ENCODE measurements at places on chromosomes 1 and 21. TPM values are rescaled to one million over a fixed set of nuclear protein-coding genes. Genes with fewer than 3 reads are reported as not detected.
A peak's percentile ranks its signal among the peaks of the same experiment; 100 is the strongest.

GRCh38 chr21:32608851-32609250 lies 3.3 kb downstream of the CFAP298 start:
- no peak for DNase-seq

GRCh38 chr21:45091550-45092322 lies 17.4 kb downstream of the ADARB1 start:
- DNase-seq: no peak

DNA sequence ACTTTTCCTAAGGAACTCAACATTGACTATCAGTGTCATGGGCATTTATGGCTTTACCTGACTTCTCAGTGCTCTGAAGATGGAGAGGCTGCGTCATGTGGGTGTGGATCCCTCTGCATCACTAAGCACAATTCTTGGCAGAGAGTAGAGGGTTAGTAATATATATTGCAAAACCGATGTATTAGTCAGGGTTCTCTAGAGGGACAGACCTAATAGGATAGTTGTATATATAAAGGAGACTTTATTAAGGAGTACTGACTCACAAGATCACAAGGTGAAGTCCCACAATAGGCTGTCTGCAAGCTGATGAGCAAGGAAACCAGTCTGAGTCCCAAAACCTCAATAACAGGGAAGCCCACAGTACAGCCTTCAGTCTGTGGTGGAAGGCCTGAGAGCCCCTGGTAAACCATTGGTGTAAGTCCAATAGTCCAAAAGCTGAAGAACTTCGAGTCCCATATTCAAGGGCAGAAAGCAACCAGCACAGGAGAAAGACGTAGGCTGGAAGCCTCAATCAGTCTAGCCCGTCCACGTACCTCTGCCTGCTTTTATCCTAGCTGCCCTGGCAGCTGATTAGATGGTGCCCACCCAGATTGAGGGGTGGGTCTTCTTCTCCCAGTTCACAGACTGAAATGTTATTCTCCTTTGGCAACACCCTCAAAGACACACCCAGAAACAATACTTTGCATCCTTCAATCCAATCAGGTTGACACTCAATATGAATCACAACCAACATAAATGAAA lies 159.7 kb upstream of the NRIP1 start:
- DNase-seq: no peak

- DNase-seq: no peak
Observed at GRCh38 chr1:67140460-67140859, 5.7 kb upstream of the C1orf141 start.

DNA sequence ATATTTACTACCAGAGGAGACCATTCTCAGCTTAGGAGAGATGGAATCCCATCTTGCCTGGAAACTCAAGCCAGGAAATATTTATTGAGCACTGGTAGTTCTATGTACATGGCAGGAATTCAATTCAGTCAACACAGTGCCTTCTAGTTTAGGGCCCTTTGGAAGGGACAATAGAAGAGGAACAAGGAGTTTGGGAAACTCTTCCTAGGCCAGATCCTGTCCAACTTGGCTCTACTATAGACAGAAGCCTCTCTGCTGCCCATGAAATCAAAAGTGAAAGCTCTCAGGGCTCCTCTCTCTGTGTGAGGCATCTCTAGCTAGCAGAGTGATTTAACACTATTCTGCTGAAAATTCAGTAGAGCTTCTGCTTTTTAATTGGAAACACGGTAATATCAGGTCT lies 244.6 kb upstream of the MAP1LC3C start:
- DNase-seq: no peak

DNA sequence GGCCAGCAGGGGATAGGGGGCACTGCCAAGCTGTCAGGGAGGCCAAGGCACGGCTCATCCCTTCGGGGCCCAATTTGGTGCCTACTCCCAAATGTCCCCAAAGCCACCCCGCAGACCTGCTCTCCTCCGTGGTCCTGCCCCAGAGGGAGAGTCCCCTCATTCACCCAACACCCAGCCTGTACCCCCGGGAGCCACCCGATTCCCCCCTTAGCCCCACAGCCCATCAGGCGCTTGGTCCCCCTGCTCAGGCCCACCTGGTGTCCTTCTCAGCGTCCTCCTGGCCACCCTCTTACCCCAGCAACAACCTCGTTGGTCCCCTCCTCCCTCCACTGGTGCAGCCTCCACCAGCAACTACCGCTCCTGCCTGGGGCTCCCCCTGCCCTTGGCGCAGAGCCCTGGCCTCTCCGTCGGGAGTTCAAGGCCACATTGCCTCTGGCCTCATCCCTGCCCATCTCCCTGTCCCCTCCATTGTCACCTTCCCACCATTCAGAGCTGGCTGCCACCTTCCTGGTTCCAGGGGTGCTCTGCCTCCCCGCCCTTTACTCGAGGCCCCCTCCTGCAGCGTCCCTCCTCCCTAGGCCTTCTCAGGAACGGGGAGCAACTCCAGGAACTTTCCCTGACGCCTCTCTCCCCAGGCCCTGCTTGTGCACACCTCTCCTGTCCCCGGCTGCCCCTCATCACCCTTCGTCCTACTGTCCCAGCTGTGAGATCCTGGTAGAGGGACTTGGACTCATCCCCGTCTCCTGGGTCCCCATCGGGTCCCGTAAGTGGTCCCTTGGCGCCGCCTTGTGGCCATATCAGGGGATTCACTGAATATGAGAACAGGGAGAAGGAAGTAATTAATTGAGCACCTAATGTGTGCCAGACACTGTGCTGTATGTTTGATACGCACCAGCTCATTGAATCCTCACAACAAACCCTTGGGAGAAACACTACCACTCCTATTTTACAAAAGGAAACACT lies 73.9 kb downstream of the RAP1GAP start:
- DNase-seq: peak; percentile 68

GRCh38 chr1:206892351-206892984 lies 4.8 kb upstream of the IL24 start:
- no peak for DNase-seq

DNA sequence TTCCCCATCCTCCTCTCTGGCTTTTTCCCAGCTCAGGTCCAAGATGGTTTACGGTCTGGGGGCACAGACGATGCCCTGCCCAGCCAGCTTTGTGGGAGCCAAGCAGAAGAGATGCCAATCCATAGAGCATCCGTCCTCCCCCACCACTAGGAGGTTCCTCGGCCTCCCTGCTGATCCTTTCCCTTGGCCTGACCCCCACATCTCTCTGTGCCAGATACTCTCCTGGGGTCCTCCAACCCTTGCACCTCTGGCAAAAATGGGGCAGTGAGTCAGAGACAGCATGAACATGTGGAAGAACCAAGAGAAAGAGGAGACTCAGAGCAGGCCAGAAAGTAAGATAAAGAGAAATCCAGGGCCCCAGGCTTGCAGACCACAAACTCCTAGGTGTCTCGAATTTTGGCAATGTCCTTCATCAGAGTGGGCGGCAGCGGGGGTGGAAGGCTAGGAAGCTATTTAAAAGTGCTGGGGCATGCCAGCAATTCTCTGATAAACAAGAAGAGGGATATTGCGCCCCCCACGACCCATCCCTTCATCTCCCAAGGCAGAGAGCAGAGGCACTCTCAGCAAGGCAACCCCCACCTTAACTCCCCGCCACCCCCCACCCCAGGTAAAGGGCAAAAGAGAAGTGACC lies 11.4 kb downstream of the BLACAT1 start:
- DNase-seq: no peak

DNA sequence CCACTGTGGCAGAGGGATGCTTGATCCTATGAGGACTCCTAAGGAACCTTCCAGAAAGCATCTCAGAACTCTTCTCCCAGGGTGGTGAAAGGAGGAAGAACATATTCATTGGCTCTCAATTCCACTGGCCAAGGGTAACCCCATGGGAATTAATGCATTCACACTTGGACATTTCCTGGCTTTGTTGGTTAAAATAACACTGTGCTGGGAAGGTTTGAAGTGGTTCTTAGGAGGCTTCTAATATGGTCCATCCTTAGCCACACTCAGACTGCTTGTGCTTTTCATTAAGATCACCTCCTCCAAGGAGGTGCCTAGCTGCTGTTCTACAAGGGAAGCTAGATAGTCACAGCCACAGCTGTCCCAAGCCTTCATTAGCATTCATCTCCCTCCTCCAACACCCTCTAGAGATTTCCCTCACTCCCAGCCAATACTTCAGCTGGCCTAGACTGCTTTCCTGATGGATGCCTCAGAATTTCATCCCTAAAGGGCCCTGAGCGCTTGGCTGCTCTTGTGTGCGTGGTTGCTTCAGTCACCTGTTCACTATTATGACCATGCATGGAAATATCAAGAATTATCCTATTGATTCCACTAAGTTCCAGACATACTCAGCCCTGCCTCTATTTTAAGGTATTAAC lies 544.4 kb downstream of the PLPP3 start:
- no peak for DNase-seq

Gene C8A
- total RNA-seq: not detected

Gene CACNA1S
- not detected for total RNA-seq

Gene C1orf226
- total RNA-seq: not detected

Gene TNFRSF25
- total RNA-seq: 88.5 TPM

Gene UMODL1
- 0.10 TPM for total RNA-seq

Gene LCE1D
- total RNA-seq: not detected

Gene NT5C1A
- total RNA-seq: not detected

Gene GLIS1
- not detected for total RNA-seq
